ENCODE measurements at places on chromosomes 2 and 18.

GRCh38 chr2:237667893-237668292, 40.5 kb downstream of the LRRFIP1 start:
- no peak for DNase-seq

- no peak for DNase-seq
These were observed 76.6 kb upstream of the ITGA4 start for GRCh38 chr2:181380581-181380980.

GRCh38 chr18:38579764-38580163, 1014.2 kb upstream of the CELF4 start:
- no peak for DNase-seq

GRCh38 chr2:39781697-39782096, 2.6 kb upstream of the THUMPD2 start:
- no peak for DNase-seq

GRCh38 chr18:2935438-2936192, 77.3 kb downstream of the LPIN2 start:
- no peak for DNase-seq

DNA sequence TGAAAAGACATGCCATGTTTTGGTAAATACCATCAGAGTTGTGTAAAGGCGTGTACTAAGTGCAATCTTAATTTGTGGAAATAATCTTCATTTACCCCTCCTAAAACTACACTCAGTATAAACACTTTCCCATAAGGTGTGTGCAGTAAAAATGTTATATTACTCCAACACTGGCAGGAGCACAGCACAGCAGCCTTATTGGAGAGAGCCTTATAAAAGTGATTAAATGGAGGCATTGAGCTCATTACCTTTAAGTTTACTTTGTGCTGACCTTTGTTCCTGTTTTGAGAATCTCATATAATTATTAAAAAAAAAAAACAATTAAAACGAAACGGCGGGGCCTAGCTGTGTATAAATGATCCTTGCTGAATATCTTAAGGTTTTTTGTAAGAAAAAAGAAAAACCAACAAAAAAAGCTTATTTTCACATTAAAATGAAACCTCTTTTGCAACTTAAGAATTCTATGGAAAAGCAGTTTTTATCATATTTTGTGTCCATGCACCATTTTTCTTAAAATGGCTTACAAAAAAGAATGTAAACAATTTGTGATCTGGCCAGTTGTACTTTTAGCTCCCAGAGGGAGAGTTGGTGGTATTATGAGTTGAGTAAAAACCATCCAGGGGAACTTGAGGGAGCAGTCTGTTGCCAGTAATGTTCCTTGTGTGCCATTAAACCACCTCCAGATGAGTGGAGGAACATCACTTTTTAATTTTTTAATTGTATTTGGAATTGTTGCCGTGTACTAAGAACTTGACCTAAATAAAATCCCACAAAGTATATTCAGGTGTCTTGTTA, 103.4 kb downstream of the ABI2 start:
- no peak for DNase-seq

GRCh38 chr2:144094408-144095151, 425.3 kb downstream of the ZEB2 start:
- no peak for DNase-seq

DNA sequence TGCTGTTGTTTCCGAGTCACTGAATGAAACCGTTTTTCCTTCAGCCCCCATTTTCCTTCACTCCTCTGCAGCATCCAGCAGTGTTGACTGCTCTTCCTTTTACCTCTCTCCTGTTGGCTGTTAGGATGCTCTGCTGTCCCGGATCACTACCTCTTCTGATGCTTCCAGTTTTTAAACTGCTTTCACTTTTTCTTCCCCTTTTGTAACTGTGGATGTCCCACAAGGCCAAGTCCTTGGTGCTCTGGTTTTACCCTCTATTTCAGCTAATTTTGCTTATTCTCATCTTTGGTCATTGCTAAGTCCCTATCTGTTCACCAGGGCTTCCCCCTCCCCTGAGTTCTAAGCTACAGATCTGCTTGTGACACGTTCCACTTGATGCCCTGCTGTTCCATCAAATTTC, 39.4 kb upstream of the MAP4K3 start:
- DNase-seq: no peak

DNA sequence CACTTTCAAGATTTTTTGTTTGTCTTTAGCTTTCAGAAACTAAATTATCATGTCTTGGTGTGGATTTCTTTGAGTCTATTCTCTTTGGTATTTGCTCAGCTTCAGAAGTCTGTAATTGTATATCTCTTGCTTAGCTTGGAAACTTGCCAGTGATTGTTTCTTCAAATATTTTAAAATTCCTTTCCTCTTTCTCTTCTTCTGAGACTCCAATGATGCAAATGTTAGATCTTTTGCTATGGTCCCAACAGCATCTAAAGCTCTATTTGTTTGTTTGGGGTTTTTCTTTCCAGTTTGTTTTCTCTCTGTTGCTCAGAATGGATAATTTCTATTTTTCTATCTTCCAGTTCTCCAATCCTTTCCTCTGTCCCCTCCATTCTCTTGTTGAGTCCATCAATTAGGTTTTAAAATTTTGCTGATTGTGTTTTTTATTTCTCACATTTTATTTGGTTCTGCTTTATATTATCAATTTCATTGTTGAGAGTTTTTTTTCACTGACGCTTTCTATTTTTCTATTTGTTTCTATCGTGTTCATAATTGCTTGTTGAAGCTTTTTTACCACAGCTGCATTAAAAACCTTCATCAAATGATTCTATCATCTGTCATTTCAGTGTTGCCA, 81.5 kb upstream of the DAPL1 start:
- no peak for DNase-seq

GRCh38 chr2:18380321-18380720, 180.1 kb downstream of the RDH14 start:
- DNase-seq: no peak

DNA sequence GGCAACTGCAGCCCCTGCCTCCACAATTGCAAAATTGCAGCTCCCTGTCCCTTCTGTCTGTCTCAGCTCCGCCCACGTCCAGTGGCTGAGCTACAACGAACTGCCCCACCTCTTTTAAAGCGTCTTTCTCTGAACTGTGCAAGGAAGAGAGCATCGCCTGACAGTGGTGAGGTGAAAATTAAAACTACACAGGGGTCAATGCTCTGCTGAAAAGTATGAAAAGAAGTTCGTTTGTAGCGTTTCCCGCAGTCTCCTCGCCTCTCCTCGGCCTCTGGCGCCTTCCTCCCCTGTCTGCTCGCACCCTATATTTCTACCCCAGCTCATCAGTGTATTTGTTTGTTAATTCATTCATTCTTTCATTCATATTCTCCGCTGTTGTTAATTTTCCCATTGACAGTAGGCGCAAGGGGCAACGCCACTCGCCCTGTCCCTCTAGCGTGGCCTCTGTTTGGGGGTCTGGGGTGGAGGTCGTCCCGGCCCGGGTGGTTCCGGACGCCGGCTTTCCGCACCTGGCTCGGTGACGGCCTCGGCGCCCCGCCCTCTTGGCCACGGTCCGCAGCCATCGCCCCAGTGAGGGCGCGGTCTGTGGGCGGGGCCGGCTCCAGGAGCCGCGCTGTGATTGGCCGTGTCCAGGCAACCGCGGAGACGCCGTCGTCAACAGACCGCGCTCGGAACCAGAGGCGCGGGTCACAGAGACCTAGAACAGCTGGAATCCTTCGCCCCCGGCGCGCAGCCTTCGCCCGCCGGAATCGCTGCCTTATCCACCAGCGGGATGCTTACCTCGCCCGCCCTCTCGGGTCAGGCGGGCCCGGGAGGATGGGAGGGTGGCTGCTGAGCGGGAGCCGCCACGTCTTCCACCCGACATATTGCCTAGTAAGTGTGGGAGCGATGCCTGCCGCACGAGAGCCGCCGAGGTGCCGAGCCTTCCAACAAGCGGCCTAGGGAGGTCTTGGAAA, at the start of gene VWA3B:
TSS of gene VWA3B (plus strand) at position 677 of the 956 bp plus-strand sequence. CDS start 5,926 bp downstream, outside the sequence.
- peak; percentile 18 for DNase-seq

DNA sequence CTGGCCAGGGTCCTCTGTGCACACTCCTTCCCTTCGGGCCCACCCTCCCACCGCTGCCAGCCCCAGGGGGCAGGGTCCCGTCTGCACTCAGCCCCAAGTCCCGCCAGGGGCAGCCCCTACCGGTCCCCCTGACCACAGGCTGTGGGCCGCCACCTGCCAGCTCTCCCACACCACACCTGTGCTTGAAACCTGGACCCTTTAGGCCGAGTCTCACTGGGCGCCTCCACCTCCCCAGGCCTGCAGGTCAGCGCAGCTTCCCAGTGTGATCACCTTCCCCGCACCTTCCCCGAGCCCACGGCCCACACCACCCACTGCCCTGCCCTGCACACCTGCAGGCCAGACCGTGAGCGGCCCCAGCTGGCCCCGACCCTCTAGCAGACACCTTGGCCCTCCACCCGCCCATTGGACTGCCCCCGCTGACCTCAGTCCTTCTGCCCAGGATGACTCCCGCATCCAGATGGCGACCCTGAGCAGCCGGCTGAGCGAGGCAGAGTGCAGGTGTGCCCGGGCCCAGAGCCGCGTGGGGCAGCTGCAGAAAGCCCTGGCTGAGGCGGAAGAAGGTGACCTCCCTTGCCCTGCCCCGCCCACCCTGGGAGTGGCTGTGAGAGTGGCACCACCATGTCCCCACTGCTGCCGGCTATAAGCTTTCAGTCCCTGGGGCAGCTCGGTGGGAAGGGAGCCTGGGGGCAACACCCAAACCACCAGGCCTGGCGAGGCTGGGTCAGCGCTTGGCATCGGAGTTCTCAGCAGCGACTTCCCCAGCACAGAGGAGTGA, 31.3 kb upstream of the SNED1 start:
- DNase-seq: no peak

DNA sequence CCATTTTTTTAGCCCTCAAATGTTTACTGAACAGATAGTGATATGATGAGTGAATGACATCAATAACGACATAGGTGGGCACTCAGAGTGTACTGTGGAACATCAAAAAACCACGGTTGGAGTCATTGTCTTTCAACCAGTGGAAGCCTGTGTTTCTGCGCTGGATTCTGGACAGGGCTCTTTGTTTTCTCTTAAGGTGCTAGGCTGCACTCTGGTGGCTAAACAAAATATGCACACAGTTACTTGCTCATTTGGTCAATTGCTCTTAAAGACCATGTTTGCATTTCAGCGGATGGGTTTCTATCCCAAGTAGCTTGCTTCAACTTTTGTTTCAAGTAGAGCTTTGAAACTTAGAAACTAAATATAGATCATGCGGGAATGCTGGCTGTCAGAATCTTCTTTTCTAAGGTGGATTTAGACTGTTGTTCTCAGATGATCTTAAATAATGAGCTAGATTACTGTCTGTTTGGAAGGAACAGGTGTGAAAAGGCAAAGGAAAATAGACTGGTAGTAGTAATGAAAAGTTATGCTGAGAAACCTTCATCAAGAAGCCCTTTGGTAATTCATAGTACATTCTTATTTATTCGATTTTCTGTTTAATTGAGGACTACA, 48.5 kb upstream of the LYPD6B start:
- peak; percentile 34 for DNase-seq

DNA sequence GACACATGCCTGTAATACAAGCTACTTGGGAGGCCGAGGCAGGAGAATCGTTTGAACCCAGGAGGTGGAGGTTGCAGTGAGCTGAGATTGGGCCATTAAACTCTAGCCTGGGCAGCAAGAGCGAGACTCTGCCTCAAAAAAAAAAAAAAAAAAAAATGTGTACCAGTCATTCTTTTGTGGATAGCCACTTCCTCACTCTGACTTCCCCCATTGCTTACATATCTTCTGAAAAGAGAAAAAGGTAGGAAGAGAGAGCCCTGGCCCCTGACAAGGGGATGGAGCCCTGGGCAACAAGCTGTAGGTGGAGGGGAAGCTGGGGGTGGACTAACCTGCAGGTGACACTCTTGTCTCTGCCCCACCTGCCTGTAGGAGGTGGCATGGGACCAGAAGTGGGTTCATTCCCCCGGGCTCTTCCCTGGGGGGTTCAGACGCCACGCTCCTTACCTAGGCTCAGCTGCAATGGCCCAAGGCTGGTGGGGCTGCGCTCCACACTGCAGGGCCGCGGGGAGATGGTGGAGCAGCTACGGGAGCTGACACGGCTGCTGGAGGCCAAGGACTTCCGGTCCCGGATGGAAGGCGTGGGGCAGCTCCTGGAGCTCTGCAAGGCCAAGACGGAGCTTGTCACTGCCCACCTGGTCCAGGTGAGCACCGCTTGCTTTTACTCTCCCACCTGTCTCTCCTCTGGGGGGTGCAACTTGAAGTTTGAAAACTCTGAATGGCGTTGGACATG, 39.1 kb downstream of the PCARE start:
- DNase-seq: no peak

GRCh38 chr2:108701208-108701607, 18.1 kb upstream of the RANBP2 start:
- no peak for DNase-seq

- DNase-seq: no peak
These were observed 751.2 kb upstream of the NRXN1 start for GRCh38 chr2:51782921-51783765.

DNA sequence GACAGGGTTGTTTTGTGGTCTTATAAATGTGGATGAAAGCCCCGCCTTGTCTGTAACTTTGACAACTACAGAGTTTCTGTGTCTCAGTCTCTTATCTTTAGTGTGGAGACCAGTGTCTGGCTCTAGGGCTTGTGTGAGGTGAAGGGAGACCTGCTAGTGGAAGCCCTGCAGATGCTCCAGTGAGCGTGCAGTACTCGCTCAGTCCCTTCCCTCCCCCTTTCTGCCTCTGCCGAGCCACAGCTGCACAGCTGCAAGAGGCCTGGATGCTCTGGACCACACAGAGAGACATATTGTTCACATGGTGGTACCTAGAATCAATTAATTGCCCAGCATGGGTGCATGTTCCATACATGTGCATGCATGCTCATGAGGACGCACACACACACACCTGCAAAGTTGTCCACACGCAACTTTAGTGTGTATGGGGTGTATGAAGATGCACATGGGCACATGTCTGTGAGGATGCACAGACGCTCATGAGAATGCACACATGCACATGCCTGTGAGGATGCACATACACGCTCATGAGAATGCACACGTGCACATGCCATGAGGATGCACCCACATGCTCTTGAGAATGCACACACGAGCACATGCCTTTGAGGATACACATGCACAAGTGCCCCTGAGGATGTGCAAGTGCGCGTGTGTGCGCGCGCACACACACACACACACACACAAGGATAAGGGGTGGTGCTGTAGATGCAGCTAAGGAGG, 282.1 kb upstream of the HS6ST1 start:
- no peak for DNase-seq

DNA sequence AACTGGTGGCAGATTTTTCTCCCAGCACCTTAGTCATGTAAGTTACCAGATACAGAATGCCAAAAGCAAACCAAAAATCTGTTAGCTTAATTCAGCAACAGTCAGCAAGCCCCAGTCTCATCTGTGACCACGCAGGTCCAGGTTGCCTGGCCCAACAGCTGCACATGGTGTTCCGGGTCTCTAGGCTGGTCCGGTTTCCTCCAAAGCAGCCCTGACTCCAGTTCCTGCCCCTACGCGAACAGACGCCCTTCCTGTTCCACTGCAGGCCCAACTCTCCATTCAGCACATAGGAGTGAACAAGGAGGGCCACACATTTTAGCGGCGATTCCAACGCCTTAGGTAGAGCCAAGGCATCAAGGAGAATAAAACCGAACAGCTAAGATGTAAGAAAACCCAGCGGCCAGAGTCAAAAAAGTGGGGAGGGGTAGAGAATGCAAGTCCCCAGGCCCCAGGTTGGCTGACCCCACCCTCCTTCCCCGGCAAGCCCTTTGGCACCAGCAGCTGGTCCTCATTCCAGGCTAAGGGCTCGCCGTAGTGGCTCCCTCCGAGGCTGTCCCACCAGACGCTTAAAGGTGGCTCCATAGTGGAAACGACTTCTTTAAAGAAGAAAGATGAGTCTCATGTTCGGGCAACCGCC, 1.5 kb downstream of the STK25 start:
- DNase-seq: no peak

- DNase-seq: no peak
These were observed 81.7 kb upstream of the REV1 start for GRCh38 chr2:99571533-99571932.

Measured in H54 (cell line).